NCI-H2029 treated with DMSO at 0.1 percent for 48 hours (cell line): ENCODE measurements at places on chromosomes 16 and 17.
A peak's percentile ranks its signal among the peaks of the same experiment; 100 is the strongest.

DNA sequence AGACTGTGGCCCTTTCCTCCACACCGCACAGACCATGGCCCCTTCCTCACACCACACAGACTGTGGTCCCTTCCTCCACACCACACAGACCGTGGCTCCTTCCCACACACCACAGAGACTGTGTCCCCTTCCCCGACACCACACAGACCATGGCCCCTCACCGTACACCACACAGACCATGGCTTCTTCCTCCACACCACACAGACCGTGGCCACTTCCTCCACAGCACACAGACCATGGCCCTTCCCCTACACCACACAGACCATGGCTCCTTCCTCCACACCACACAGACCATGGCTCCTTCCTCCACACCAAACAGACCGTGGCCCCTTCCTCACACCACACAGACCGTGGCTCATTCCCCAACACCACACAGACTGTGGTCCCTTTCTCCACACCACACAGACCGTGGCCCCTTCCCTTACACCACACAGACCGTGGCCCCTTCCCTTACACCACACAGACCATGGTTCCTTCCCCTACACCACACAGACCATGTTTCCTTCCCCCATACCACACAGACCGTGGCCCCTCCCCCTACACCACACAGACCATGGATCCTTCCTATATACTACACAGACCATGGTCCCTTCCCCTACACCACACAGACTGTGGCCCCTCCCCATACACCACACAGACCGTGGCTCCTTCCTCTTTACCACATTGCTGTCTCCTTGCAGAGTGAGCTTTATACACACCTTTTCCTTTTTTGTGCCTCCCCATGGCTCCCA is 297.5 kb upstream of the FOXF1 start:
- no peak for DNase-seq

GRCh38 chr16:48681520-48681919 is 71.5 kb upstream of the N4BP1 start:
- no peak for DNase-seq

- no peak for DNase-seq
Observed at GRCh38 chr16:3732171-3732570, 14.8 kb upstream of the TRAP1 start.

GRCh38 chr17:65131946-65132345 is 5.2 kb upstream of the RGS9 start:
- no peak for DNase-seq

GRCh38 chr16:83651871-83652270 is 155.9 kb upstream of the HSBP1 start:
- no peak for DNase-seq

DNA sequence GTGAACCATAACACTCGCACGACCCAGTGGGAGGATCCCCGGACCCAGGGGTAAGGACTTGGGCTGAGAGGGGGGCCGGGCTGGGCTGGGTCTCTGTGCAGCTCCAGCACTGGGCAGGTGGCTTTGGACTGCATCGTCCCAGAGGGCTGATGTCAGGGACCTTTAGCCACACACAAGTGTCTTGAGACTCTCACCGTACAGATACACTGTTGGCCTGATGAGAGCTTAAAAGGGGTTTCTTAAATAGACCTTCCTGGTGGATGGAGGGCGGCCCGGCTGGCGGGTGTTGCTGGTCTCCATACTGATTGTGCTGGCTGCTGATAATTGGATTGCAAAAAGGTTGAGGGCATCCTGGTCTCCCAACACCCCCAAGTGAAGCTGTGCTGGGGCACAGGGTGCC is 21.7 kb upstream of the CLEC18A start:
- DNase-seq, result no peak

GRCh38 chr17:15287538-15288267 is 22.6 kb upstream of the PMP22 start:
- DNase-seq, result no peak

GRCh38 chr17:47720196-47720595 is 12.8 kb upstream of the TBX21 start:
- no peak for DNase-seq

GRCh38 chr16:15790458-15790857 is 66.4 kb downstream of the MYH11 start:
- no peak for DNase-seq

GRCh38 chr17:74877592-74878548 is 5.1 kb upstream of the FDXR start:
- no peak for DNase-seq

DNA sequence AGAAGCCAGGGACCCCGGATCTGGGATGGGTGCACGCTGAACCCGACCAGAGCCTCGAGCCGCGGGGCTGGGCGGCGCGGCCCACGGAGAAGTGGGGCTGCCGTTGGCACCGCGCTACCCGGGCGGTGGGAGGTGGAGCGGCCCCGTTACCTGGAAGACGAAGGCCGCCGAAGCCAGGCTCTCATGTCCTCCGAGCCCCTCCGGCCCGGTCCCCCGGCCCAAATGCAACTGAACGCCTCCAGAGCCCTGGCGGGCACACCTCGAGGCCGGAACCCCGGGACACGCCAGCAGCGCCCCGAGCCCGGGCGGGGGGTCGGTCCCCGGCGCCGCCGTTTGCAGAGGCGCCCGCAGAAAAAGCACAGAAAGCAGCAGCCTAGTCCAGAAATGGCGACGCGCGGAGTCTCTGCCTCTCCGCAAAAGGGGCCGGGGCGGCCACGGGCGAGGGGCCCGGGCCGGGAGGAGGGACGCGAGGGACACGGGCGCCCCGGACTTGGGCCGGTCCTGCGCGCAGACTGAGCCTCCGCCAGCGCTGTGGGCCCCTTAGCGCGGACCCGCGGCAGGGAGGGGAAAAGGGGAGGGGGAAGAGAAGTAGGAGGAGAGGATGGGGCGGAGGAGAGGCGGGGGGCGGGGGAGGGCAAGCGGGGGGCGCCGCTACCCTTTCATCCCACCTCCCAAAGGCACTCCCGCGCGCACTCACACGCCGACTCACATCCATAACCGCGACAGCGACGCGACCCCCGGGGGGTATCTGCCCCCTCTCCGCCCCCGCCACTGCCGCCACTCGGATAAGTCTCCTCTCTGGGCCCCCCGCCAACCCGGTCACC is 1.4 kb downstream of the AXIN2 start:
- no peak for DNase-seq

DNA sequence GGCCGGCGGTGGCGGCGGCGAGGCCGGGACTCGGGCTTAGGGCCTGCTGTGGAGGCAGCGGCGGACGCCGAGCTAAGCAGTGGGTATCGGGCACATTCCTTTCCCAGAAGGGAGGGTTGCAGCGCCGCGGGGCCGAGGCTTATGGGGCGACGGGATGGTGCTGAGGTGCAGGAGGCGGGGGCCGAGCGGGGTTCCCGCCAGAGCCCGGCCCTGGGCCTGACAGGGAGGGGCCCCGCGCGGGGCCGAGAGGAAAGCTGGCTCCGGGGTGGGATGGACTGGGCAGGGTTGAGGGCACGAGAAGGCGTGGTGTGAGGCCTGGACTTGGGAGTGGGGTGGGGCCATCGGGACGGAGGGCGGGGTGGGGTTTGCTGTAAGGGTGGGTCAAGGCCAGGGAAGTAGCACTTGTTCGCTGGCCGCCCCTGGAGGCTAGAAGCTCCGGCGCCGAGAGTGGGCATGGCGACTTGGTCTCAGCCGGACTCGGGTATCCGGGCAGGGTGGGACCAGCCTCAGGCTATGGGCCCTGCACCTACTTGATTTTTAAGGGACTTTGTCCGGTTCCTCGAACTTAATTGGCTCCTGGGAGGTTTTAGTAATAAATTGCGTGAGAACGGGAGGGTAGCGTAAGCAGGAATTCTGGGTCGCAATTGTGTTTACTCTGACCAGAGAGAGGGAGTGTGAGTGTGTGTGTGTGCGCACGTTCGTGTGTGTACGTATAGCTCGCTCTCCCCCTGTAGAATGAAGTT is 396 bp downstream of the NFE2L1 start:
- DNase-seq, result peak; percentile 39

DNA sequence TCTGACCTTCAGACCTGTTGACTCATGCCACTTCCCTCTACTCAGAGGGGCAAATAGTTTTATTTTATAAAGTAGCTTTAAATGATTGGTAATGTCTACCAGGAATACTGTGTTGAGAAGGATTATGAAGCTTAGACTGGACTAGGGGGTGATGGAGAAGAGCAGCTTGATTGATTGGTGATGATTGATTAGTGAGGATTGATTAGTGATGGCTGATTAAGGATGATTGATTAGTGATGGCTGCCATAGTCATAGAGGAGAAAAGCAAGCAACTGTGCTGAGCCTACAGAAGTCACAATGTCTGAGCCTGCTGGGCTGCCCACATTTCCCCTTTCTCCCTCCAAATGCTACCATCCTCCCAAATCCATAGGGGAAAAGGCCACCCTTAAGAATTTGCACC is 206.8 kb upstream of the SALL1 start:
- DNase-seq, result no peak

- no peak for DNase-seq
Observed at GRCh38 chr16:87209808-87210512, 107.2 kb downstream of the C16orf95 start.

DNA sequence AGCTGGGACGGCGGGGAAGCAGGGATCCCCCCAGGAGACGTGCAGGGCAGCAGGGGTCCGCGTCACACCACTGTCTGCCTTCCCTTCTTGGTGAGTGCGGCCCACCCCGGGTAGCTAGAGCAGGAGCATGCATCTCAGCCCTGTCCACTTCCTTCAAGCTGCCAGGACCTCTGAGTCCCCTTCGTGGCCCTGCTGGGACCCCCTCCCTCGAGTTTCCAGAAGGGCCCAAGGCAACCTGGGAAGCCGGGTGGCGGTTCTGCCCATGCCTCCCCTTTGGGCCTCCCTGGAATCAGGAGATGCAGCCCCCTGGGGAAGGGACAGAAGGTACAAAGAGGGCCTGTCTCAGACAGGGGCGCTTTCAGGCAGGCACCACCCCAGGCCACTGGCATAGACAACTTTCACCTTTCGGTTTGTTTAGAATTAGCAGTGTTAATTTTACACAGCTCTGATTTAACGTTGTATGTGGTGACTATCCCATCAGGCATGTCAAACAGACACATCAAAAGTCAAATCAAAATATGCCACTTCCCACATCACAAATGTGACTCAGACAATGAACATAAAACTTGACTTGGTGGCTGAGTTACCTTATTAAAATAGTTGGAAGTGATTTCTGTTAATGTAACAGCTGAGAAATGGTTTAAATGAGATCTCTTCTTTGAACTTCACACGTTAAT is 94.5 kb upstream of the METRNL start:
- DNase-seq, result no peak

DNA sequence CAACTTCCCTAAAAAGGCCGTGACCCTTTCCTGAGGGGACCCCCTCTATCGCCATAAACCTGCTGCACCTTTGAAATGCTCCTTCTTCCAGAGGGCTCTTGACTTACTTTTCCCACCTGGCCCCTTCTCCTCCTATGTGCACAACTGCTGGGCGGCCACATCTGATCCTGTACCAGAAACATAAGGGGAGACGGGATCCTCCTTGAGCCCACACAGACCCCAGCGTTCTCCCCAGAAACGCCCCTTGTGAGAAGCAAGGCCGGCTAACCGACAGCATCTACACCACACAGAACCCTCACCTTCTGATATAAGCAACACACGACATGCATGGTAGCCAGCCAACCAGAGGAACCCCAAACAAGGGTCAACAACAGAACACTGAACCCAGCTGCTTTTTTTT is 14.2 kb upstream of the MNT start:
- no peak for DNase-seq

GRCh38 chr16:27779641-27780164 is 229.8 kb downstream of the KATNIP start:
- DNase-seq, result peak; percentile 6

DNA sequence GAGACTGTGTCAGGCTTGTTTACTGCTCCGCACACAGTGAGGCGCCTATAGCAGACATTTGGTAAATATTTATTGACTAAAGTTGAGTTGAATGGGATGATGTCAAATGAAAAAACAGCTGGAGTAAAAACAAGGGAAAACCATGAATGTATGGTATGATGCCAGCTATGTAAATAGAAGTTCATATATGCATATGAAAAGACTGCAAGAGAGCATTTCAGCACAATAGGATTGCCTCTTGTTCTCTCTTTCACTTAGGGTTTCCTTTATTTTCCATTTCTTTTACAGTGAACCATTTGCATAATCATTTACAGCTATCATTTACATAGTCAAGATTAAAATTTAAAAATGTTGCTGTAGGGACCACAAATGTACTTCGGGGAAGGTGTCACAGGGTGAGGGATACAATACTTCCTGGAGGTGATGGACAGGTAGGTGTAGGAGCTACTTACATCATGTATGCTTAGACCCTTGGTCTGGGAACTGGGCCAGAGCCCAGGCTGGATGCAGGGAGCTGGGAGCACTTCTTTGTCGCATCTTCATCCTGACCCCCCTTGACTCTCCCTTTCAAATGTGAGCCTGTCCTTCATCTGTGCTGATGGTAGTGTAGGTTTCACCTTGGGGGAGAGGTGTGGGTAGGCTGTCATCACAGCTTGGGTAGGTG is 113.3 kb downstream of the UTP18 start:
- DNase-seq, result no peak

GRCh38 chr17:52419229-52419641 is 260.7 kb upstream of the CA10 start:
- peak; percentile 85 for DNase-seq

- no peak for DNase-seq
Observed at GRCh38 chr17:45305530-45306087, 11.2 kb downstream of the MAP3K14 start.

- no peak for DNase-seq
Observed at GRCh38 chr16:26118575-26118974, 426.8 kb downstream of the HS3ST4 start.

GRCh38 chr17:51913491-51914205 is 244.9 kb downstream of the CA10 start:
- no peak for DNase-seq

GRCh38 chr17:82050761-82051641 is 610 bp downstream of the RFNG start:
- DNase-seq, result no peak

DNA sequence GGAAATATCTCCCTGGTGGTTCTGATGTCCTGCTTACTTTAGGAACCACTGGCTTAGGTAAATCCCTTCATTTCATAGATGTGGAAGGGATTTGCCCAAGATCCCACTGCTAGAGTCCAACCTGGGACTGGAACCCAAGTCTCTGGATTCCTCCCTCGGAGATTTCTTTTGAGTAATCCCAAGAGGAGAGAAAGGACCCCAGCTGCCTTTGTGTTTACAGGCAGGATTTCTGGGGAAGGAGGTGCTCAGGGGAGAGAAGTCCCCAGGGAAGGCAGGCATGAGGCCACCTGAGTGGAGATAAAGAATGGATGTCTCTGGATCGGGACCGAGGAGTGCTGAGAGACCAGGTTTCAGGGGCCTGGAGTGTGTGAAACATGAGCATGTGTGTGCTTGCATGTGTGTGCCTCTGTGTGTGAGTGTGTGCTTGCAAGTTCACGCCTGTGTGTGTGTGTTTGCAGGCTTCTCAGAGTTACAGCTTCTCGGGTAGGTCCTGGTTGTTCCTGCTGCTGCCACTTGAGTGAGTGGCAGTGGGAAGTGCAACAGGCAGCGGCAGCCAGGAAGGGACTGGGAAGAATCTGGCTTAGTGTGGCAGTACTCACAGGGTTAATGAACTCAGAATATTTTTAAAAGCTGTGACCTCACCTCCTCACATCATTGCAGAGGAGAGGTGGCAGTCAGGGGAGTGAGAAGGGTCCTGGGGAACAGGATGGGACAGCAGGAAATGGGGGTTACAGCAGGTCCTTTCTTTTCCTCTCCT is 2.2 kb downstream of the KCNH6 start:
- no peak for DNase-seq

GRCh38 chr16:81036751-81037350 is 1.2 kb downstream of the ATMIN start:
- no peak for DNase-seq
